Fibroblast of the aortic adventitia (primary cell): ENCODE measurements at places on chromosomes 16 and 17. TPM values are rescaled to one million over a fixed set of nuclear protein-coding genes. Genes with fewer than 3 reads are reported as not detected.

The PITPNM3 gene
- 0.57 and 1.3 TPM in 2 replicates for total RNA-seq

The ENPP7 gene
- not detected in 2 replicates for total RNA-seq

The CLEC19A gene
- total RNA-seq: not detected in 2 replicates

The SPNS3 gene
- not detected in 2 replicates for total RNA-seq

The KATNB1 gene
- total RNA-seq: 8.3 and 23.7 TPM in 2 replicates

The FZD2 gene
- total RNA-seq: 1.8 and 16.4 TPM in 2 replicates

The ITGB3 gene
- total RNA-seq: 5.8 and 22.0 TPM in 2 replicates

The ALOX12 gene
- total RNA-seq: 0.65 TPM in 1 of 2 replicates, not detected in the other

The TMC5 gene
- total RNA-seq: under 0.01 TPM in 1 of 2 replicates, not detected in the other
